ENCODE measurements at places on chromosomes 2 and 18.

- no peak for DNase-seq
These were observed 73.9 kb upstream of the NCKAP5 start for GRCh38 chr2:133641942-133642725.

GRCh38 chr2:184875911-184876310 lies 277.6 kb downstream of the ZNF804A start:
- no peak for DNase-seq

- DNase-seq: no peak
These were observed 13.2 kb downstream of the LRRFIP1 start for GRCh38 chr2:237640493-237640998.

GRCh38 chr2:113182471-113183260 lies 8.9 kb downstream of the PSD4 start:
- no peak for DNase-seq

DNA sequence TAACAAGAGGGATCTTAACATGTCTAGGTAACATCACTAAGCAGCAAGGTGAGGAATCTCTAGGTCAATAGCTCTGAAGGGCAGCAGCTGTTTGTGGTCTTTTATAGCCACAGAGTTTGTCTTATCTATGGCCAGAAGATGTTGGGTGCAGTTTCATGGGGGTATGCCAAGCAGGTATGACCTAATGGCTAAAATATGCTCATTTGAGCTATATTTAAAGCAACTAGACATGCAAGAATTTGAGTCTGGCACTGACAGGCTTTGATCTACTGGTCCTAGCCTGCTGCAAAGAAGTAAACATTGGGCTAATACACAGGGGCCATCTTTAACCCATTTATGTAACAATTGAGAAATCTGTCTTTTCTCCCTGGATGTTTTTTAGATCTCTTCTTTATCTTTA lies 13.9 kb upstream of the UGP2 start:
- DNase-seq: no peak
